ENCODE measurements at places on chromosomes 5 and 9.

- H3K36me3 ChIP-seq = peaks cover 4% of the 10 kb centered on the region
- H3K4me1 ChIP-seq = no peaks in the 10 kb centered on the region
- H3K27me3 ChIP-seq = no peaks in the 10 kb centered on the region
- H3K4me3 ChIP-seq = no peak overlapping the region
- H3K27ac ChIP-seq = no peak overlapping the region
Measured at GRCh38 chr5:72221099-72221498, 98.9 kb downstream of the MRPS27 start.

- no peak overlapping the region for H3K27ac ChIP-seq
- no peaks in the 10 kb centered on the region for H3K27me3 ChIP-seq
- no peak overlapping the region for H3K4me3 ChIP-seq
- no peak for DNase-seq
- H3K4me1 ChIP-seq = no peaks in the 10 kb centered on the region
- H3K36me3 ChIP-seq = no peaks in the 10 kb centered on the region
Measured at GRCh38 chr5:54186912-54187445, 123.4 kb downstream of the ARL15 start.

DNA sequence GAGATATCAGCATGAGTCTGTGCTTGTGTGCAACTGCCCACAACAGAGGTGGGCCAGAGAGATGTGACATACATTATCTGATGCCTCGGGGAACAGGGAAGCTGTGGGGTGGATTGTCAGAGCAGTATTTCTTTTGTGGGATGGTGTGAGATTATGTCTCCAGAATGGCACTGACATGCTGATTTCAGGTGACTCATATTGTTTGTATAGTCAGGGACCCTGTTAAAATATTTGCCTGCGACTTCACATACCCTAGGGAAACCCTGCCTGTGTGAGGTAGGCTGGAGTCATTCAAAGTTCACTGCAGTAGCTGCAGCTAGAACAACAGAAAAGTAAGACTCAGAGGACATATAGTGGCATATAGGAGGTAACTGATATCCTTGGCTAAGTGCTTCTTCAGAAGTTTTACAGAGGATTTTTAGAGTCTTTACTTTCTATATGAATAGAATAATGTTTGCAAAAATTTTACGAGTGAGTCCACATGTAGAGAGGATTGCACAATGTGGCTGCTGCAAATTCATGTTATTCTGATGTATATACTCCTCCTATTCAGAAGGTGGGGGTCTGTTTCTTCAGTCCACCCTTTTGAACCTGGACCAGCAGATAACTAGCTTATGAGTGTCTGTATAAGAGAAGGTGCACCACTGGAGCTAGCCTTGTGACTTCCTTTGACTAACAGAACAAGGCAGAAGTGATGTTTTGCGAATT, 89.3 kb downstream of the MACIR start:
- no peak for DNase-seq
- H3K36me3 ChIP-seq = no peaks in the 10 kb centered on the region
- H3K27me3 ChIP-seq = no peaks in the 10 kb centered on the region

GRCh38 chr9:81787747-81788632, 98.6 kb upstream of the TLE1 start:
- H3K4me3 ChIP-seq = no peak overlapping the region
- H3K27me3 ChIP-seq = no peaks in the 10 kb centered on the region
- no peak overlapping the region for H3K27ac ChIP-seq
- H3K36me3 ChIP-seq = no peaks in the 10 kb centered on the region
- peak; percentile 11 for DNase-seq
- no peaks in the 10 kb centered on the region for H3K4me1 ChIP-seq

DNA sequence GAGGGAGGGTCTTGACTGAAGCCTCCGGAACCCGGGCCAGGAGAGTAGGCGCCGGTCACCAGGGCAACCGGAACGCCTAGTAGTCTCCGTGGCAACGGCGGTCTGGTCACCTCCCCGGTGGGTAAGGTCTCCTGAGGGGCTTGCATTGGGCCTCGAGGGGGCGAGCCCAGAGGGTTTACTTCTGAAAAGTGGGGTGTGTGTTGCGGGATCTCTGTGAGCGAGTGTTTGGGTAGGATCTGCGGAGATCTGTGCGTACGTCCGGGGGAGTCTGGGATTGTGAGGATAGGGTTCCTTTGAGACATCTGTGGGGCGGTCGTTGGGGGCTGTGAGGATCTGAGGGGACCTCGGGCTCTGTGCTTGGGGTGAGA, at the start of gene FAM221B:
TSS of gene FAM221B (minus strand) at position 17 of the 368 bp plus-strand sequence. CDS start 2,571 bp downstream, outside the sequence.
- peak within 1 kb of the TSS; percentile 99 for H3K27ac ChIP-seq
- H3K36me3 ChIP-seq = no peaks in the 10 kb centered on the region
- H3K4me1 ChIP-seq = peaks cover 32% of the 10 kb centered on the region
- peak within 1 kb of the TSS; percentile 99 for H3K4me3 ChIP-seq

GRCh38 chr5:31169379-31169778, 24.1 kb upstream of the CDH6 start:
- no peaks in the 10 kb centered on the region for H3K36me3 ChIP-seq
- DNase-seq = no peak
- H3K4me1 ChIP-seq = no peaks in the 10 kb centered on the region
- no peak overlapping the region for H3K27ac ChIP-seq

DNA sequence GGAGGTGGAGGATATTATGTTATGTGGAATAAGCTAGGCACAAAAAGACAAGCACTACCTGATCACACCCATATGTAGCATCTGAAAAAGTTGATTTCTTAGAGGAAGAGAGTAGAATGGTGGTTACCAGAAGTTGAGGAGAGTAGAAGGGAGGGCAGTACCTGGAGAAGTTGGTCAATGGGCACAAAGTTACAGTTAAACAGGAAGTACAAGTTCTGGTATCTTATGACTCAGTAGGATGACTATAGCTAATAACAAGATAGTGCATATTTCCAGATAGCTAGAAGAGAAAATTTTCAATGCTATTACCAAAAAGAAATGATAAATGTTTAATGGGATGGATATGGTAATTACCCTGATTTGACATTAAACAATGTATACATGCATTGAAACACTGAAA, 686.7 kb downstream of the ISL1 start:
- H3K27me3 ChIP-seq = no peaks in the 10 kb centered on the region
- no peaks in the 10 kb centered on the region for H3K36me3 ChIP-seq
- no peak overlapping the region for H3K27ac ChIP-seq

DNA sequence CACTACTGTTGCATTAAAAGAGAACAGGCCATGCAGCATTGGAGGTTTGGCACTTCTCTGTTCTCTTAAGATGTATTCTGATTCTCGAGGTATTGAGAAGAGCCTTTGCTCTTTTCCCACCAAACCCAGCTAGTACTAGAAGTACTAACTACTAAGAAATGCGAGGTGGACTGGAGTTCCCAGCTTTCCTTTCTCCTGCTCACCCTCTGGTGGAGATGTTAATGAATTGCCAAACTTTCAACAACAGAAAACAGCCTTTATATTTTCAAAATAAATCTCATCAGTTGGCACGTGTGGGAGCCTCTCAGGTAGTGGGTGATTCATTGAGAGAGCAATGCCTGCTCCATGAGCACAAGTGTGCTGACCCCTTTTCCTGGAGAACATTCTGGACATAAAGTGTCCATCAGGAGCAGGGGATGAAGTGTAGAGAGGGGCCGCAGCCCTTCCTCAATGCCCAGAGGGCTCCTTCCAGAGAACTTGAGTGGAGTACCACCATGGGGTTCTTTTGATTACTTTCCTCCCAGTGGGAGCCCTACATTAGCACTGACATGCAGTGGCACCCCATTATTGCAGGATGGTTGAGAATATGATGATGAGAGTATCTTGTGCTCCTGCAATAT, 45.7 kb downstream of the TMEM174 start:
- DNase-seq = no peak
- no peak overlapping the region for H3K4me3 ChIP-seq
- no peaks in the 10 kb centered on the region for H3K36me3 ChIP-seq
- no peaks in the 10 kb centered on the region for H3K4me1 ChIP-seq
- H3K27me3 ChIP-seq = peaks cover 23% of the 10 kb centered on the region
- H3K27ac ChIP-seq = no peak overlapping the region

DNA sequence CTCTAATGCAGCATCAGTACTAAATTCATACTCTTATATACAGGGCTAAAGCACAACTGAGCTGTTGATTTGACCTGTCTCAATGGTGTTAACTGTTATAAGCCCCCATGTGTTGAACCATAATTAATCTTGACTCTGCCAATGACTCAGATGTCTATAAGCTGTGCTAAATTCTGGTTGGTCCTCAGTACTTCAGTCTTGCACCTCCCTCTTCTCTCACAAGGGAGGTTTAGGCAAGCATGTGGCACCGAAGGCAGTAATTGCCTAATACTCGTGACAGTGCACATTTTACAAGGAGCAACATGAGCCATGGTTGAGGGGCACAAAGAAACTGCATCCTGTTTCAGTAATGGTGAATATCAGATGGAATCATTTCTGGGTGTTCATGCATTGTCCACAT, 255.9 kb downstream of the TRPM3 start:
- no peak overlapping the region for H3K4me3 ChIP-seq
- no peaks in the 10 kb centered on the region for H3K36me3 ChIP-seq
- H3K27ac ChIP-seq = no peak overlapping the region
- H3K4me1 ChIP-seq = no peaks in the 10 kb centered on the region
- H3K27me3 ChIP-seq = no peaks in the 10 kb centered on the region

GRCh38 chr9:133263557-133263956, 11.4 kb downstream of the ABO start:
- no peak for DNase-seq
- no peaks in the 10 kb centered on the region for H3K27me3 ChIP-seq
- no peak overlapping the region for H3K27ac ChIP-seq
- no peak overlapping the region for H3K4me3 ChIP-seq

GRCh38 chr5:18745988-18746615, 1111.8 kb downstream of the TAF11L14 start:
- DNase-seq = no peak
- H3K36me3 ChIP-seq = no peaks in the 10 kb centered on the region
- no peaks in the 10 kb centered on the region for H3K4me1 ChIP-seq
- peak overlapping the region; percentile 15 for H3K4me3 ChIP-seq
- H3K27me3 ChIP-seq = no peaks in the 10 kb centered on the region
- H3K27ac ChIP-seq = no peak overlapping the region

DNA sequence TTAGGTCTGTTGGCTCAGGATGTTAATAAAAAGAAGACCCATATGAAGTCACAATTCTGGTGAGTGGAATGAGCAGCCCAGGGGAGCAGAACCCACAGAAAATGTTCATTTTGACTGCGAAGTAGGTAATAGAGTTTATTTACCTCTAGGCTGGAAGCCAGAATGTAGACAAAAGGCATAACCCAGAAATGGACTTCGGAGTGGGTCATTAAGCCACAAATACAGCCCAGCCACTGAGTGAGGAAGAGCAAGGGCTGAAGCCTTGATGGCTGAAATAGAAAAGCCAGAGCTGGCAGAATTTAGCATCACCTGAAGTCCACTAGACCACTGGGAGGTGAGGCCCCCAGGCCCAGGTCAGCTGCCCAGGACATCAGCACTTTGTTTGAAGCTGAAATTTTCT, 168.0 kb downstream of the NXNL2 start:
- H3K4me1 ChIP-seq = no peaks in the 10 kb centered on the region
- no peaks in the 10 kb centered on the region for H3K27me3 ChIP-seq
- H3K4me3 ChIP-seq = no peak overlapping the region
- H3K27ac ChIP-seq = no peak overlapping the region
- DNase-seq = no peak
- no peaks in the 10 kb centered on the region for H3K36me3 ChIP-seq

All from prostate gland (tissue), 2 donors.